ENCODE measurements at places on chromosomes 6 and 20.

DNA sequence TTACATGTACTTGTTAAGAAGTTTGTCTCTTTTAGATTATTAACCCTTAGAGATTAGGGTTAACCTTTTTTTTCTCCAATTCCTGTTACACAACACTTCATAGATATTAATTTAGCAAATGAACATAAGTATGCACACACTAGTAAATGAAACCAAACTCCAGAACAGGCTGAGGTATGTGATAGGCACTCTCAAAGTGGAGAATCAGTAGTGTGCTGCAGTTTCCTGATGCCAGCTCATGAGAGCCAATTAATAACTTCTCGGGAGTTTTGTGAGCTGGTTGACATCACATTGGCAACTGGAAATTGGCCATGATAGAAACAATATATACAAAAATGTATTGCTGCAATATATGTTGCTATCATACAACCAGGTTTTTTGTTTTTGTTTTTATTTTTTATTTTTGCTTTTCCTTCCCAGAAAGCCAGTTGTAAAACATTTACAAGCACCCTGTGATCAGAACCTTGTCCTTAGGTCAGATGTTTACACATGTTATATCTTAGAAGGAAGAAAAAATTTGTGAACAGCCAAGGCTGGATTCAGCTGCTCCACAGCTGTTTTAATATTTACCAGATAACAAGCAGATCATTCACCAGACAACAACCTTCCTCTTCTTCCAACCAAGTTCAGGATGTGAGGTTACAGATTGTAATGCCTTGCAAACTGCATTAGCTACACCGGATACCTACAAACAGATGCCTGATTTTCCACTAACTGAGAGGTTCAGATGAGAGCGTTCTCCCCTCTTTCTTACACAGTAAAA lies 42.4 kb upstream of the ECHDC1 start:
- no peak for DNase-seq

- no peak for DNase-seq
Measured at GRCh38 chr6:27126046-27126814, 121.3 kb upstream of the PRSS16 start.

- no peak for DNase-seq
Measured at GRCh38 chr6:73308712-73309534, 45.2 kb downstream of the DPPA5 start.

- no peak for DNase-seq
Measured at GRCh38 chr6:67606906-67607828, 1027.9 kb upstream of the ADGRB3 start.

DNA sequence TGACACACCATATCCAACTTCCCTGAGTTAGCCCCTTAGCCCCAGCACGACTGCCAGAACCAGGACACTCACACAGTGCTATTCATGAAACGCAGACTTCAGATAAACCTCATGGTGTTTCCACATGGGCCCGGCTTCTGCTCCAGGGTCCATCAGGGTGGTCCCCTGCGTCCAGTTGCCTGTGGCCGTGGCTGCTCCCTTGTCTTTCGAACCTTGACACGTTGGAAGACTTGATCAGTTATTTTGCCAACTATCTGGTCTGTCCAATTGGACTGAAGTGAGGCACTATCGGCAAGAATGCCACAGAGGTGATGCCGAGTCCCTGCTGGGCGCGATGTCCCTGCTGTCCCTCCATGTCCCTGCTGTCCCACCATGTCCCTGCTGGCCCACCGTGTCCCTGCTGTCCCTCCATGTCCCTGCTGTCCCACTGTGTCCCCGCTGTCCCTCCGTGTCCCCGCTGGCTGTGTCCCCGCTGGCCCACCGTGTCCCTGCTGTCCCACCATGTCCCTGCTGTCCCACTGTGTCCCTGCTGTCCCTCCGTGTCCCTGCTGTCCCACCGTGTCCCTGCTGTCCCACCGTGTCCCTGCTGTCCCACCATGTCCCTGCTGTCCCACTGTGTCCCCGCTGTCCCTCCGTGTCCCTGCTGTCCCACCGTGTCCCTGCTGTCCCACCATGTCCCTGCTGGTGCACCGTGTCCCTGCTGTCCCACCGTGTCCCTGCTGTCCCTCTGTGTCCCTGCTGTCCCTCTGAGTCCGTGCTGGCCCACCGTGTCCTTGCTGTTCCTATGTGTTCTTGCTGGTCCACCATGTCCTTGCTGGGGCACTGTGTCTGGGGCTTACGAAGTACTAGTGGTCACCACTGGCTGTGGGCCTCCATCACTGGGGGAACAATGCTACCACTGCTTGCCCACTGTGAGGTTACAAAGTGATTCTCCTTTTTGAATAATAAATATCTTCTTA lies 251.4 kb downstream of the DLL1 start:
- no peak for DNase-seq

- no peak for DNase-seq
Measured at GRCh38 chr6:76684875-76685274, 612.4 kb upstream of the IMPG1 start.

GRCh38 chr6:113031591-113032238 lies 684.6 kb downstream of the RFPL4B start:
- DNase-seq: no peak

- no peak for DNase-seq
Measured at GRCh38 chr20:35155936-35156335, 8.8 kb upstream of the EDEM2 start.

GRCh38 chr6:484086-484745 lies 92.7 kb downstream of the IRF4 start:
- DNase-seq: no peak

GRCh38 chr6:21634582-21634981 lies 41.0 kb downstream of the SOX4 start:
- no peak for DNase-seq

- DNase-seq: no peak
Measured at GRCh38 chr20:62232770-62233645, 5.3 kb upstream of the OSBPL2 start.

DNA sequence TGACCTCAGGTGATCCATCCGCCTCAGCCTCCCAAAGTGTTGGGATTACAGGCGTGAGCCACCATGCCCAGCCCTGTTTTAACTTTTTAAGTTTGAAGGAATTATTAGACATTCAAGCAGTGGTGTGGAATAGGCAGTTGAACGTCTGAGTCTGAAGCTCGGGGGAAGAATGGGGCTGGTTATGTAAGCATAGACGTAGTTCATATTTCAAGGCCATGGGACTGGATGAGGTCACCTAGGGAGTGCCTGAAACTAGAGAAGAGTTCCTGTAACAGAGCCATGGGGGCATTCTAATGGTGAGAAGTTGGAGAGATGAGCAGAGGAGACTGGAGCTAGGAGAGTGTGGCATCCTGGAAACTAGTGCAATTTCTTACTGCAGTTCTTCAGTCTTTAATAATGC lies 6.4 kb downstream of the CDKAL1 start:
- no peak for DNase-seq

DNA sequence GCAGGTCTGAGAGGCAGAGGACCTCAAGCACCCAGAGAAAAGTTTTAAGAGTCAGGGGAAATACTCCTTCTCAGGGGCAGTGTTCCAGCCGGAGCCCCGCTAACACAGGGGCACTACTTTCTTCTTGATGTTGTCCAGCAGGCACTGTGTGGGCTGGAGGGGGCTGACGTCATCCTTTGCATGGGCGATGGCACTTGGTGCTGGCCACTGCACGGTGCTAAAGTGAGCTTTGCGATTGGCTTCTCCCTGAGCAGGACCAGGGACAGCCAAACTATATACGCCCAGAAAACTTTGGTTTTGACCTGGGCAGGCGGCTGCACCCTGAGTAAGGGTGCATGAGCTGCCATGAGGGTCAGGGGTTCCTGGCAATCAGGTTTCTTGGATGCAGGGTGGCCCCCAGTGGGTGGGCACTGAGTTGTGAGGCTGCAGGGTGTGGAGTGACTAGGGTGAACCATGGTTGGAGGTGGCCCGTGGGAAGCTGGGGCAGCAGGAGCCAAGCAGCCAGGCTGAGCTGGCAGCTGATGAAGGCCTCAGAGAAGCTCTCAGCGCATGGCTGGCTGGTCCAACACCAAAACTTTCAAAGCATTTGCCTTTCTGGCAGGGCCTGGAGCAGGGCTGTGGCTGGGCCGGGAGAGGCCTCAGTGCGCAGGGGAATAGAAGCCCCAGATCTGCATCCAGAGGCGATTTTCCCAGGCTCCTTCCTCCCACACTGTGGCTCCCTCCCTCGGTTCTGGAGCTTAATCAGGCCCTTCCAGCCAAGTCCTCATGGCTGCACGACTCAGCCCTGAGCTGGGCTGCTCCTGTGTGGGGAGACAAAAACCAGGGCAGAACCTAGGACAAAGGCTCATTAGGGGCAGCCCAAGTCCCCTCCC lies 18.3 kb downstream of the MRPS18A start:
- no peak for DNase-seq

DNA sequence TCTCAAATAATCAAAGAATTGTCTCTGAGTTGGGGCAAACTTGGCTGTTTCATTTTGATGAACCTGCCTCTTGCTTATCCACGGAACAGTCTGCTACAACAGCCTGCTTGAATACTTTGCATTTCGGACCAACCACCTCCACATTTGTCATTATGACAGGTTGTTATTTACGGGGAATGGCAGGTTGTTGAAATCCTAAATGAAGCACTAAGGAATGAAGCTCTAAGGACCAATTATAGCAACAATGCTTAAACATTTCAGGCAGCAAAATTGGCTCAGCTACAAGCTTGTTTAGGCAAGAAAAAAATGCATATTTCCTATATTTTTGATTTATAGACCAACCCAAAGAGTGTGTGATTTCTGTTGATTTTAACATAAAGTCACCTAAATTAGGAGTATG lies 84.5 kb downstream of the MAP3K7 start:
- DNase-seq: no peak

DNA sequence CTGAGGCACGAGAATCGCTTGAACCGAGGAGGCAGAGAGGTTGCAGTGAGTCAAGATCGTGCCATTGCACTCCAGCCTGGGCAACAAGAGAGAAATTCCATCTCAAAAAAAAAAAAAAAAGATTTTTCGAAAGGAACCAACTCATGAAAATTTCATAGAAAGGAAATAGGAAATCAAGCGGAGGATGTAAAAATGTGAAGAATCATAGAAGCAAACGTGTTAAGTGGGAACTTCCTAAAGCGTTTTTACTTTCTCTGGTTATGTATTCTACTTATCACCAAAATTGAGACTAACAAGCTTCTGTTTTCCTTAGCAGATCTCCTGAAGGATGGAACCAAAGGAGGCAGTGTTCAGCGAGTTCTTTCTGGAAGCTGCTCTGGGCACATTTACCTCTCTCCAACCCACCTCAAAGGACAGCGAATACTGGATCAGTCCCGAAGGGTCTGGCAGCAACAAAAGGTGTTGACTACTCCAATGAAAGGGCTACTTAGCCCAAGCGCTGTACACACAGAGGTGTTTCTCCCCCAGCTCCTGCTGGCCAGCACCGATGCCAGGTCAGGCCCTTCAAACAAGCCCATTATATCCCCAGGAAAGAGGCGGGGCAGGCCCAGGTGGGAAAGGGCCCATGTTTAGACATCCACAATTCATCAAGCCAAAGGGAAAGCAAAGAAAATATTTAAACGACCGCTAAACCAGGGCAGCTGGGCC lies 327.5 kb upstream of the JARID2 start:
- no peak for DNase-seq

DNA sequence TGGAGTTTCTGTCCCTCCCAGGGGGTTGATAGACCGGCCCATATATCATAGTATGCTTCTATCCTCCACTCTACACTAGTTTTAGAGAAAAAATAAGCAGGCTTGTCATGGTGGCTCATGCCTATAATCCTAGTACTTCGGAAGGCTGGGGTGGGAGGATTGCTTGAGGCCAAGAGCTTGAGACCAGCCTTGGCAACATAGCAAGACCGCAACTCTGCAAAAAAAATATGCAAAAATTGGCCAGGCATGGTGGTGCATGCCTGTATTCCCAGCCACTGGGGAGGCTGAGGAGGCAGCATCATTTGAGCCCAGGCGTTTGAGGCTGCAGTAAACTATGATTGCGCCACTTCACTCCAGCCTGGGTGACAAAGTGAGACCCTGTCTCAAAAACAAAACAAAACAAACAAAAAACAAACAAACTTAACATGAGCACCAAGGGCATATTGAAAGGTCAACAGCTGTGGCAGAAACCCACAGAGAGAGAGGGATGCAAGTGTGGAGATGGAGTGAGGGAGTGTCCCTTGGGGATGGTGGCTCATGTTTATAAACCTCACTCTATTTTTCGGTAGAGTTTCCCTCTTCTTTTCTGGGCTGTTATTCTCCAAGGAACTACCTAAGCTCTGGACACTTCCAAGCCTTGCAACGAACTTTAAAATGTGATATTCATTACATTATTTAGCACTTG lies 24.1 kb downstream of the SLC24A3 start:
- DNase-seq: no peak

DNA sequence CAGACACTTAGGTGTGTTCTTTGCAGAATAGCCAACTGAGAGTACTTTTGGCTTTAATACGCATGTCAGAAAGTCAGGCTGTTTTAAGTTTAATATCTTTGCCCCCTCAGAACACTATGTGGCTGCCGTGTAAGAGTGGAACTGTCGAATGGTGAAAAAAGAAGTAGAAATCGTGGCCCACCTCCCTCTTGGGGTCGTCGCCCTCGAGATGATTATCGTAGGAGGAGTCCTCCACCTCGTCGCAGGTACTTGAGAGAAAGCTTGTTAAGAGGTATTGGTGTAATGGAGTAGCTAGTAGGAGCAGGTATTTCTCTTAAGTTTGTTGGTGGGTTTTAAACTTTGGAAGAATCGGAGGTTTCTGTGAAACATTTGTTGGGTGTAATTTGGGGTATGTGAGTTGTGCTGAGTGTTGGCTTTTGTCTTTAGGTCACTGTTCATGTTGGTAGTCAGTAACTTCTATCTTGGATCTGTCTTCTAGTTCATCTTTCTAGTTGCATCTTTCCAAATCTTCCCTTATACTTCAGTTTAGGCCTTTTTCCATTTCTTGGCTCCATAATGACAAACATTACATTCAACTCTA lies 4.7 kb downstream of the SRSF3 start:
- DNase-seq: no peak

- no peak for DNase-seq
Measured at GRCh38 chr6:126633373-126633772, 293.5 kb downstream of the CENPW start.

DNA sequence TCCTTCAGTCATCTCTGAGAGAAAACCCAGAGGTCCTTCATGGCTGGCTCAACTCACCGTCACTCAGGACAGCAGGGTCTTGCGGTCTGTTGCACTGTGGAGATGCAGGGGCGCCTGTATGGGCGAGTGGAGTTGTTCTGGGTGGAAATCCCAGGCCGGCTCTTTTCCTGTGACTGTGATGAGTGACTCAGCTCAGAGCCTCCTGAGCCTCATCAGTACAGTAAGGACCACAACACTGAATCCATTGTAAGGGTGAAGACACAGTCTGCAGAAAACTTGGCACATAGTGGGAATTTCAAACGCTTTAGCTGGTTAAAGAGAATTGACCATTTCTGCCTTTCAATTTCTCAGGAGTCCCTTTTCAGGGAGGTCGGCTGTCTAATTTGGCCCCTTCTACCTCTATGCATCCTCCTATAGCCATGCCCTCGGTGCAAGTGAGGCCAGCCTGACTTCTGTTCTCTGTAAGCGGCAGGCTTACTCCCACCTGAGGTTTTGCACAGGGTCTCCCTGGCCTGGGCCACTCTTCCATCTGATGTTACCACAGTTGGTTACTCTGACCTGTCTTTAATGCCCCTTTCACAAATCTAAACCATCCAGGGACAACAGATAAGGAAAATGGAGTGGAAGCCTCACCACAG lies 35.5 kb upstream of the TBXT start:
- DNase-seq: no peak

- DNase-seq: no peak
Measured at GRCh38 chr6:147397306-147397705, 111.2 kb upstream of the SAMD5 start.
